Stimulated activated CD4-positive, alpha-beta T cell treated with anti-CD3 and anti-CD28 coated beads, Interleukin-1b, Interleukin-23, amount 100 ng/mL, for 1 hour (primary cell): ENCODE measurements at places on chromosomes 6 and 20.

- DNase-seq, result no peak
Observed at GRCh38 chr20:58271606-58272351, 37.7 kb upstream of the RAB22A start.

DNA sequence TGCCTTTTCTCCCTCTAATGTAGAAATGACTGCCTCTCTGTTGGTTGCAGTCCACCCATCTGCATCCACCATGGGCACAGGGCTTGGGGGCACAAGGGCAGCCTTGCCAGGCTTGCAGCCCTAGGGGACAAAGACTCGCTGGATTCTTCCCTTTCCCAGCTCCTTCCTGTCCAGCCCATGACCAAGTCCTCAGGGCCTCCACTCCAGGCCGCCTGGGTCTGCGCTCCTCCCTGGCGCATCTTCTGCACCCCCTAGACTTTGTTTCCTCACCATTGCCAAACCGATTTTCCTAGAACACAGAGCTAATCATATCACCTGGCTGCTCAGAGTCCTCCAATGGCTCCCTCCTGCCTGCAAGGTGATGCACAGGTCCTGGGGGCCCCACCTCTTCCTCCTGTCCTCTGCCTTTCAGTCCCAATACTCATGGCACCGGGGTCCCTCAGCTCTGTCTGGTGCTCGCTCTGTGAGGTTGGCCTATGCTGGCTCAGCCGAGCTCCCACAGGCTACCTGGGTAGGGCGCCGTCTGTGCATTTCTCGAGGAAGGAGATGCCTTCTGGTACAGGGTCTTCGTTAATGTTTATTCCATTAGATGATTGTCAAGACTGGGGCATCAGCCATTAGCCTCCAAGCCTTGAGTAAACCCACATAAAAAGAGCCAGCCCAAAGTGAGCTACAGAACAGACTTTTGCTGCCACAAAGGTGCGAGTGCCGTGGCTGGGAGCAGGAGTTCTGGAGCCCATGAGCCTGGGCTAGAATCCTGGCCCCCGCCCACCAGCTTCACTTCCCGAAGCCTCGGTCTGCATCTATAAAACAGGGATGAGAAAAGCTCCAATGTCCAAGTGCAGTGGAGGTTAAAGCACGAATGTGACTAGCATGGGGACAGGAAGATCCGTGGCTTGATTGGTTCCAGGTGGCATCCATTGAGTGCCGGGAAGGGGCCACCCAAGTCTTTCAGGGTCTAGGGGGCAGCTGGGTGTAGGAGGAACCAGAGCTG is 17.7 kb downstream of the PSMG4 start:
- no peak for DNase-seq

DNA sequence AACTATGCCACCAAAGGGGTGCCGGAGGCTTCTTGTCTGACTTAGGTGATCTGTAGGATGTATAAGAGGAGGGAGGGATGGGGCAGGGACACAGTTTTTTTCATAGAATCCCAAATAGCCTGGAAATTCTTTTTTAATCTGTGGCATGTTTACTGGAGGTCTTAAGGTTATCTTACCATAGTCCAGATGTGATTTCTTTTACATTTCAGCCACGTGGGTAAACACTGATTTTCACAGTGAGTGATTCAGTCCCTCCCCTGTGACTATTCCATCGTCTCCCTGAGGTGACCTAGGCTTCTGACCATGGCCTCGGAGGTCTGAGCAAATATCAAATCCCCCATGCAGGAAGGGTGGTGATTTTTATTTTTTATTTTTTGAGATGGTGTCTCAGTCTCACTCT is 67.7 kb downstream of the AKAP12 start:
- DNase-seq, result no peak

- DNase-seq, result no peak
Observed at GRCh38 chr6:90464507-90464906, 122.4 kb downstream of the MAP3K7 start.

DNA sequence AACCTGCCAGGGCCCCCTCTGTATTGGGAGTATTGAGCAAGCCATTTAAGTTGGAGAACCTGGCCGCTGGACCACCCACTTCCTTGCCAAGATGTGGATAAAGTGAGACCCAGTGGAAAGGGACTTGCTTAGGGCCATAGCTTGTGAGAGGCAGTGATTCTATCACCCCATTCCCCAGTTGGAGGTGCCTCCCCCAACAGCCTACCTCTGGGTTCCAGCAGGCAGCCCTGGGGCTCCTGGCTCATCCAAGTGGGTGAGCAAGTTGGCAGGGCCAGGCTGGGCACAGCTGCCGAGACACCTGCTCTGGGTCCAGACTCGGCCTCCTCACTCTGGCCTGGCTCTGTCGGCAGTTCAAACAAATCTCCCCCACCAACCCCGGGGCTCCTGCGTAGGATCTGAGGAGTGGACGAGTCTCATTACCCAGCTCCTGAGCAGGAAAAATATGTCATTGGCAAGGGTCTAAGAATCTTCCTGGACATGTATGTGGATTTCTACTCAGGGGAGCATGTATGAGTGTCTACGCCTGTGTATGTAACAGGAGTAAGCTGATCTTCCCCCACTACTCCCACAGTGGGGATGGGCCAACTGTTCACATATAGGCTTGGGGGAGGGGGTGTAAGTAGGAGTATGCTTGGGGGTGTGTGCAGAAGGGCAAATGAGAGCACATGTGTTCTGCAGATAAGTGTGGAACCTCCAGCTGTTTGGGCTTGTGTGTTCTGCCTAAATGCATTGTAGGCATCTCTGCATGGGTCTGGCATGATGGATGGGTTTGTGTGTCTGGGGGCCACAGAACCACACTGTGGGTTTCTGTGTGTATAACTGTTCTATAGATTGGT is 1.9 kb downstream of the ID1 start:
- DNase-seq, result no peak

GRCh38 chr20:17666481-17666880 is 15.6 kb downstream of the RRBP1 start:
- DNase-seq, result no peak

DNA sequence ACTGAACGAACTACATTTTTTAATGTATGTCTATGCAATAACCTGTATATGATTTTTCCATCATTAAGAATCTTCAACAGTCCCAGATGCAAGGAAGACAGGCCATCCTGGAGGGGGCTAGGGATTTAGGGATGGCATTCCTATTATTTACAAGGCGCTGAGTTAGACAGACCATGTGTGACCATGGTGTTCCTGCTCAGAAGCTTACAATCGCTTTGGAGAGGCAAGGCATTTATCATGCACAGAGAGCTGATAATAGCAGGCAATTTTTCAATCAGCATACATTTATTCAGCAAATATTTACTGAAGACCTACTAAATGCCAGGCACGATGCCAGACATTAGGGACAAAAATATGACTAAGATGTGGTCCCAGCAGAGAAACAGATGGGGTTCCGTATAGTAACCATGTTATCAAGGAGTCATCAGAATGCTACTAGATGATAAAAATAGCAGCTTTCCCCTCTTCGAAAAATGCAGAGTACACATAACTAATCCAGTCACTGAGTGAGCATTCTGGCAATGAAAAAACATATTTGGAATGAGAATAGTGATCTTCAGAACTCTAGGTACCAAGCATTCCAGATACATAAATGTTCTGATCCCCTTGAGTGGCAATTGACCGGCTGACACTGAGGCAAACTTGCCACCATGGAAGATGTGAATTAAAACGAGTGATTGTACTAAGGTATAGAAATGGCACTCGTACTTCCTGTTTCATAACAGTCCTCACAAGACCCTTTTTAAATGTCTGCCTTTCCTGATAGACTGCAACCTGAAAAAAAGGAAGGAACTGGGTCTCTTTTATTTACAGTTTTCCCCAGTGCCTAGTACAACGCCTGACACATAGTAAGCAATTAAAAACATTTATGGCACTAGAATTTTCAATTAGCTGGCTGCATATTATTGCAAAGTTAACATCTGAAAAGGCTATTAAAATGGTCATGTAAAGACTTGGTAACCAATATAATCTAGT is 135.7 kb downstream of the ATXN1 start:
- DNase-seq, result no peak

DNA sequence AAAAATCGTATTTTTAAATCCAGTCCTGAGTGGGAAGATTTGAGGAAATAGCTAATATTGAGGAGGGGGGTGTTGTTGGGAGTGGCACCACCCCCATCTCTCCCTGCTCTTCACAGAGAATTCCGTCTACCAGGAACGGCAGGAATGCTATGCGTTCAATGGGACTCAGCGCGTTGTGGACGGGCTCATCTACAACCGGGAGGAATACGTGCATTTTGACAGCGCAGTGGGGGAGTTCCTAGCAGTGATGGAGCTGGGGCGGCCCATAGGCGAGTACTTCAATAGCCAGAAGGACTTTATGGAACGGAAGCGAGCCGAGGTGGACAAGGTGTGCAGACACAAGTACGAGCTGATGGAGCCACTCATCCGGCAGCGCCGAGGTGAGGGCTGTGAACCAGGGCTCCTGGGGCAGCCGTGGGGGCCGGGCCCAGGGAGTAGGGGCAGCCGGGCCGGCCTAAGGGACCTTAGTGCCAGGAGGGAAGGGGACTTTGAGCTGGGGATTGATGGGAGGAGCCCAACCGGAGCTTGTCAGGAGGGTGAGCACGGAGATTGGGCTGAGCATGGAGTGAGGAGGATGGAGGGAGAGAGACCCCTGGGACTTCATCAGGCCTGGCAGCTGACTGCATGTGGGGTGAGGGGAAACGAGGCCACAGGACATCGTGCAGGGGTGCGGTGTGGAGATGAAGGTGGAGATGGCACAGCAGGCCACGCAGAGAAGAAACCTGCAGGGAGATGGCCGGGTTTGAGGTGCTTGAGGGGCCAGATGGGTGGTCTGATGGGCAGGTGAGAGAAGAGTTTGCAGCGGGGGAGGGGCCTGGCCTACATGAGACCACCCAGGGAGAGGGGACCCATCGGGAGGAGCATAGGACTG is 41.3 kb downstream of the HLA-DPB1 start:
- DNase-seq, result no peak

DNA sequence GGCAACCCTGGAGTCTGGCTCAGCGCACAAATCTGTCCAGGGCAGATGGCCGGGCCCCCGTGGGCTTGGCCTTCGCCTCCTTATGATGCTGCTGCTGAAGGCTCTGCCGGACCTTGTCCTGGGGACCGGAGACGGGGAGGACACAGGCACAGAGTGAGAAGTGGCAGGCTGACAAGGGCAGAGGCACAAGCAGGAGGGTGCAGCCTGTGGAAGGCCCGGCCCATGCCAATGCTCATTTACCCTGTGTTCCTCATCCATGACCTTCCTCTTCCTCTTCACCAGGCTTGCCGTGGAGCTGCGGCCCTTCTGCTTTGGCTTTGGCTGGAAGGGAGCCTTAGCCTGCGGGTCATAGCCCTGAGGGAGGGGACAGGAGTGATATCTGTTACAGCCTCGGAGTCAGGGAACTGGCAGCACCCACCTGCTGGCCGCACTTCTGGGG is 2.4 kb downstream of the B3GALT4 start:
- DNase-seq, result no peak

GRCh38 chr20:3876676-3877075 is 12.5 kb upstream of the PANK2 start:
- no peak for DNase-seq

DNA sequence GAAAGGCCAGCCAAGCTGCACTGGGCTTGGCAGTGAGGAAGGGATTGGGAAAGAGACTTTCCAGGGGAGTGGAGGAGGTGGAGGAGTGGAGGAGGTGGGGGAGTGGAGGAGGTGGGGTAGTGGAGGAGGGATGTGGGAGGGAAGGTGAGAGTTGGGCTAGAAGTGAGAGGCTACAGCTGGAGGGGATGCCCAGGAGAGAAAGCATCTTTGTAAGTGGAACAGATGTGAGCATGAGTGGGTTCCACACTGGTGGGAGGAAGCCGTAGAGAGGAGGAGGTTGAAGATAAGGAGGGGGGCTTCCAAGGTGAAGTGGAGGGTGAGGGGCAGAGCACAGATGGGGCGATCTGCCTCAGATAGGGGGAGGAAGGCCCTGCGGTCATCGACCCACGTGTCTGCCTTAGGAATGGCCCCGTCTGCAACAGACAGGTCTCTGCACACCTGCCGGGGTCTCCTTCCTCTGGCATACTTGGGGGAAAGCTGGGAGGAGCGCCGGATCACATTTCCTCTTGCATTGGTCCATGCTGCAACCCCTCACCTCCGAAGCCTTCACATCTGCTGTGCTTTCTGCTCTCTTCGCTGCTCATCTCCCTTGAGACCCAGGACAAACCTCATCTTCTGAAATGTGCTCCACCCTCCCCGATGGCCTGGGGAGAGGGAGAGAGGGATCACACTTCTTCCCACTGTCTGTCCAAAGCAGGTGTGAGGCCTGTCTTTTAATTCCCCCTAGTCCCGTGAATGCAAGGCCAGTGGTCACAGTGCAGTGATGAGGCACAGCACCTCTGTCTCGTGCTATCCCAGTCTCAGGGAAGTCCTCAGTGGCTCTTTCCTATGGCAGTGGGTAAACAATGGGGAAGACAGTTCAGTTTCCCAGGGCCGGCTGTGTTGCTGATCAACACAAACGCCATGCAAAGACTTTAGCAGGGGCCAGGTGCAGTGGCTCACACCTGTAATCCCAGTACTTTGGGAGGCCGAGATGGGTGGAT is 48.6 kb upstream of the SNX9 start:
- no peak for DNase-seq

DNA sequence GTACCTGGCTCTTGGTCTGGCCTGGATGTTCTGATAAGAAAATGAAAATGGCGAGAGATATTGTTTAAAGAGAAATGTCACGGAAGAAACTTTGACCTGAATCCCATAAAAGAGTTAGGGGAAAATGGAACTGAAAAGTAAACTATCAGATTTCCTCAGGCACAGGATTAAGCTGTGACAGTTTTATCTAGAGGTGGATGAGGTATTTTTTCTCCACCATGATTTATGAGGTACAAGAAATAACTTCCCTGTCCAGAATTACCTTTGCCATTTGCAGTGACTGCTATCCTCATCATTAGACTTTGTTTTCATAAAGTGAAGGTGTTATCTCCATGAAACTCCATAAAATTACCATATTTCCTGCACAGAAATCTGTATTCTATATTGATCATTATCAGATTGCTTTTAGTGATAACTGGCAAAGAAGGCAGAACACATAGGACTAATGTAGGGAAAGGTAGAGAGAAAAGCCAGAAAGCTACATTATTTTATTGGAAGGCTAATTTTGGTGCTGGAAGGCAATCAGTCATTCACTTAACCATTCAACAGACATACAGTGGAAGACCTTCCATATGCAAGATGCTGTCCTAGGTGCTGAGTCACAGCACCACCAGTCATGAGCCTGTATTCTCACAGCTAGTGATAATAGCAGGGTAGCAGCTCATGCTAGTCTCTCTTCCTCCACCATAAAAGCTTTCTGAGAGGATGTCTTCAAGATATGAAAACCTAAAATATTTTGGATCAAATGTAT is 427.3 kb upstream of the CITED2 start:
- DNase-seq, result no peak

- DNase-seq, result no peak
Observed at GRCh38 chr6:131159578-131159977, 24.3 kb downstream of the AKAP7 start.

DNA sequence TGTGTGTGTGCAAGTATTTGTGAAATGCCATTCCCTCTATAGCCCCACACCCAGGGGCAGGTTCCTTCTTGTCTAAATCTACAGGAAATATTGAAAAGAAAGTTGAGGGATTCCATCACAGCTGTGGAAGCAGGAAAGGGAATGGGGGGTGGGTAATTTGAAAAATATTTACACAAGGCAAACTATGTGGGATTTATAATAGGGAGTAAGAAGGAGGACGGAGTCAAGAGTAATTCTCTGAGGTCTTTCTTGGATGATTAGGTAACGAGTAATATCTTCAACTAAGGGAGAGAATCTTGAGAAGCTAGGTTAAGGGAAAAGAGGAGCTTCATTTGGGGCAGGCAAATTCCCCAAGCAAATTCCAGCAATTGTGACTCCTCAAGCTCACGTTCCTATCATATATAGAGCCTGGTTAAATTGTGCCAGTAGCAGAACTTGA is 113.5 kb upstream of the SGK1 start:
- no peak for DNase-seq

GRCh38 chr6:49923826-49924225 is 40.1 kb downstream of the DEFB114 start:
- no peak for DNase-seq
